ENCODE measurements at places on chromosomes 1 and 21.

DNA sequence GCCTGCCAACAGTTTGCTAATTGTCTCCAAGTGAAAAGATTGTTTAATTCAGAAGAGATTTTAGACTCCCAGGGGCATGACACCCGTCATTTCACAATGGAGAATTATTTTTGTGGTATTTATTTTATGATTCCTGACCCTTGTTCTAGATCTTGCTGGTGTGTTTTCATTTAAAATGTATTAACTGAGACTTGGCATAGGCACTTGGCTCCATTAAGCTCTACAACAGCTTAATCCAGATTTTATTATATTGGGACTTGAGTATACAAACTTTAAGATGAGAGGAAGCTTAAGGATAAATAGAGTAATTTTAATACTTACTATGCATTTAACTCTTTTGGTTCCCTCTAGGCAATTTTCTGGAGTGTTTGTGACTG, 101.3 kb upstream of the KCNE2 start:
- no peak for DNase-seq

GRCh38 chr21:38494251-38494642, 4.0 kb downstream of the ERG start:
- no peak for DNase-seq

DNA sequence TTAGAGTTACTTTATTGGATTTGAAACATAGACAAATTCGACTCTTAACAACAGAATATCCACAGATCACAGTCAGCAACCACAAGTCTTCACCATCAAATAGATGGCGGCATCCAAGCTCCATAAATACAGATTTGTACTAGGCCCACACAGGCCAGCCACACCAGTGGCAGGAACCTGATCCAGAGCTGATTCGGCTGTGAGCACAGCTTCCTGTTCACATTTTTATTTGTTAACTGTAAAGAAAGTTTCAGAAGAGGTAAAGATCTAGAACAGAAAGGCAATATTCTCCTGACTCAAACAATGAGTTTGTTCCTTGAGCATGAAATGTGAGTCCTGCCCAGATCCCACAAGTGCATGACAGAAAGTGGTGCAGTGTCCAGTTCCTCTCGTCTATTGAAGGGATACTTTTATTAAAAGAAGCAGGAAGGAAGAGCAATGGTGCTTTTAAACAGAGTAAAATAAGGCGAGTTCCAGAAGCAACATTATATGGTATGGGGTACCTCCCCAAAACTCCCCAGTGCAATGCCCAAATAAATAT, 205.8 kb downstream of the SLC45A1 start:
- DNase-seq = no peak

DNA sequence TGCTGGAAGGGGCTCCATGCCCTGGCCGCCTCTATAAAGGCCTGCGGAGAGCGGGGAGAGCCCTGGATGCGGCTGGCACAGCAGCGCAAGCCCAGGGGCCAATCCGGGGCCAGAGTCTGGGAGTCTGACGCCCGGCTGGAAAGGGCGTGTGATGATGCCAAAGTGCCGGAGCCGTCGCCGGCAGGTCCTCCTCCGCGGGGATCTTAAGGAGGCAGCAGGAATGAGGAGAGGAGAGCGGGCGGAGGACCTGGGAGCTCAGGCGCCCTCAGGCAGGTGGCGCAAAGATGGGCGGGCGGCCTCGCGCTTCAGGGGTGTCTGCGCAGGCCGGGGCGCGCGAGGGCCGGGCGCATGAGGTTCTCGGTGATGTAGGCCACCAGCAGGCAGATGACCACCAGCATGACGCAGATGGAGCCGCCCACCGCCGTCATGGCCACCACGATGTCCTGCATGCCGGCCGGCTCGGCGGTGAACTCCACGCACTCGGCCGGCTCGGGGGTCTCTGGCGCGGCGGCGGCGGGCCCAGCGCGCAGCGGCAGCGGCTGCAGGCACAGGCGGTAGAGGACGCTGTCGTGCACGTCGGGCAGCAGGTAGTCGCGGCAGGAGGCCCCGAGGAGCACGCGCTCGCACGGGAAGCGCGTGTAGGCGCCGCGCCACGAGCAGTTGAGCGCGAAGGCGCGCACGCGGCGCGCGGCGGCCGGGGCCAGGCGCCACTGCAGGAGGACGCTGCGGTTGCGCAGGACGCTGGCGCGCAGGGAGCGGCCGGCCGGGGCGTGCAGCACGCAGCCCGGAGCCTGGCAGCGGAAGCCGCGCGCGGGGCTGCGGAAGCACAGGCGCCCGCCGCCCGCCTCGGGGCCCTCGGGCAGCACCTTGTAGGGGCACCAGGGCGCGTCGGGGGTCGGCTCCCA, 653 bp downstream of the FNDC10 start:
- DNase-seq = no peak

All from stimulated activated CD8-positive, alpha-beta memory T cell treated with anti-CD3 and anti-CD28 coated beads, Interleukin-7, amount 100 ng/mL, for 24 hours (primary cell).